NCI-H187 treated with DMSO at 0.1 percent for 48 hours (cell line): ENCODE measurements at places on chromosomes 1 and 21.

DNA sequence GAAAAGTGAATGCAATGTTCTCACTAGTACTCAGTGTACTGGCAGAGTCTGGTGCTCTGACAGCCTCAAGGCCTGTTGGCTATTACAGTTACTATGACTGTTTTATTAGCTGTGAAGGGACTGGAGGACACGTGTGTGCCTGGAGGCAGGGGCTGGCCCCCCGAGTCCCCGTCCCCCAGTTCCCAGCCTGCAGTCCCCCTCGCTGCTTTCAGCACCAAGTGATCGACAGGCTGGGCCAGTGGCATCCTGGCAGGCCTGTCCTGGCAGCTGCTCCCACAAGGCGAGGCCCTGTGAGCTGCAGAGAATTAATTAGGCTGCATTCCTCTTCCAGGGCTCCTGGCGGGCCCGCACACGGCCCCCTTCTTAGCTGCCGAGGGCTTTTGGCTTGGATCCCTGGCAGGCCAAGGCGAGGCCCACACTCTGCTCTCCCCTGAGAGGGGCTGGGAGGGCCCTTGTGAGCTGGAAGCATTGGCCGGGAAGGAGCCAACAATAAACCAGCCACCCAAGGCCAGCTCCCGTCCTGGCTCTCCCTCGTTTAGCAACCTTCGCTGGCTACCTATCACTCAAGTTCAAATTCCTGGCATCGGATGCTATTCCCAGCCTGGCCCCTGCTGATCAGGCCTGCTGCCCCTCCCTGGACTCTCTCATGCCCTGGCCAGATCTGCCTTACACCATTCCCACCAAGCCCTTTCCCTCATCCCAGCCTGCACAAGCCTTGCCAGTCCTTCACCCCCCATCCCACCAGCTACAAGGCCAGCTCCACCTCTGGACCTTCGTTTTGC lies 9.8 kb downstream of the EDN2 start:
- DNase-seq, result no peak

- DNase-seq, result no peak
These were observed 1.3 kb upstream of the LAPTM5 start for GRCh38 chr1:30758785-30759380.

DNA sequence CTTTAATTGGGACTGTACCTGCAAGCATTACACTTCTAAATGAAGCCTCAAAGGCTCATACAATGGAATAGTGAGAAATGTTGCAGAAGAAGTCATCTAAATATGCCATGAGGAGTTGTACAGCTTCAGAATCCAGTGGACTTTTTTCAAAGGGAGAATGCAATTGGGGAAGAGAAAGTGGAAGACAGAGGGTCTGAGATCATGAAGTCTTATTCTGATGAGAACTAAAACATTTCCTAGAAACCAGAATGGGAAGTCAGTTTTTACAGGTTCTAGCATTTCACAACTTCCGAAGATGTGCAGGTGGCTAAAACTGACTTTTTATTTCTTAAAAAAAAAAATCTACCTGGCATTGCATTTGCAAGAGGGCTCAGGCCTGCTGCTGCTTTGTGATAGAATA lies 424.4 kb upstream of the RUNX1 start:
- DNase-seq, result no peak

GRCh38 chr1:8302081-8302956 lies 15.6 kb upstream of the SLC45A1 start:
- no peak for DNase-seq

DNA sequence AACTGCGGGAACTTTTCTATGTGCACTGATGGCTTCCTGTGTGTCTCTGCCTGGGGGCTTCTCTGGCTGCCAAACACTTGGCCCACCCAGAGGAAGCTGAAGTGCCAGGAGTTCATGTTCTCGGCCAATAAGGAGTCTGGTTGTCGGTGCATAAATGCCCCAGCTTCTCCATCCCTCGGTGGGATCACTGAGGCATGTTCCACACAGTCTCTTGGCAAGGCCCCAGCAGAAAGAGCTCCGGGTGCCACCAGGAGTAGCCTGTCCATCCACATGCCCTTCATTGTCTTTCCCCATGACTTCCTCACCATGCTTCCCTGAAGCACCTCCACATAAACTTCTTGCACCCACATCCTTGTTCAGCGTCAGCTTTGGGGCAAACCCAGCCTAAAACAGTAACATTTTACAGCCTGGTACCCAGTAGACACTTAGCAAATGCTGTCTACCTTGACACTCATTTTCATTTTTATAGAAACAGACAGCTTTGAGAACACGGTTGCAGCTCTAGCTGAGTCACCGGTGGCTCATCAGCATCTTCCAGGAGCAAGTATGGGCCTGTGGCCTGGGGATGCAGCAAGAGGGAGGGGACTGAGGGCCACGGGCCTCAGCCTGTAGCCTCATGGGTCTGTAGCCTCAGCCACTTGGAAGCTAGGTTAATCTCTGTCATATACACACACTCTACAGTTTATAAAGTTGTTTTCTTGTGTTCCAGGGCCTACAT lies 14.8 kb upstream of the CDCP2 start:
- DNase-seq, result no peak

GRCh38 chr1:38120552-38121230 lies 74.1 kb upstream of the POU3F1 start:
- DNase-seq, result no peak

- DNase-seq, result no peak
These were observed 50.9 kb downstream of the TARBP1 start for GRCh38 chr1:234427950-234428646.

- DNase-seq, result no peak
These were observed 7.9 kb upstream of the PIK3CD start for GRCh38 chr1:9643351-9644256.

- DNase-seq, result no peak
These were observed 33.1 kb downstream of the MTOR start for GRCh38 chr1:11229203-11229602.

GRCh38 chr1:205782627-205783432 lies 7.5 kb upstream of the RAB29 start:
- DNase-seq, result no peak

- DNase-seq, result no peak
These were observed 116.9 kb downstream of the HLCS start for GRCh38 chr21:36849461-36850105.

DNA sequence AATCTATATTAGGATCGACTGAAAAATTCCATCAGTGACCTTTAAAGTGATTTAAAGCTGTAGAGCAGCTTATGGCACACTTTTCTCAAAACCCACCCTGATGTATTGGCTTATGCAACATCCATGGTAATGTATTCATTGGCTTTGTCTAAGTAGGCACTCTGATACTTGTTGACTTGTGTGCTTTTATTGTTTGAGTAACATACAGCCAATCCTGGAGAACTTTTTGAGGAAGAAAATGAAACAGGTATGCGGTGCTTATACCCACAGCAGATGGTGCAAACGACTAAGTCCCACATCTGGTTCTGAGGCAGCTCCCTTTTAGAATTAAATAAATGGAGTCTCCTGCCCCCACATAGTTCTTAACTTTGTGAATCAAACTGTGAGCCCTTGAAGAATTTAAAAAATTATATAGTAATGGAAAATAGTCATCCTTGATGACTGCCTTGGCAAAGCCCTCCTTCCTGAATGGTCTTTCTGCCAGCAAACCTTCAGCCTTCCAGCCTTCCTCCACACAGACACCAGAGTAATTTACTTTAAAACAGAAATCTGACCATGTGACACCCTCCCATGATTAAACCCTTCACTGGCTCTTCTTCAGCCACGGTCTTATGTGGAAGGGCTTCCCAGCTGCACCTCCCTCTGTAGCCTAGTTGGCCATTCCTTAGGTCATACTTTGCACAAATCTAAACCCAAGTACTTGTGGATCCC lies 116.0 kb downstream of the BCAR3 start:
- no peak for DNase-seq

DNA sequence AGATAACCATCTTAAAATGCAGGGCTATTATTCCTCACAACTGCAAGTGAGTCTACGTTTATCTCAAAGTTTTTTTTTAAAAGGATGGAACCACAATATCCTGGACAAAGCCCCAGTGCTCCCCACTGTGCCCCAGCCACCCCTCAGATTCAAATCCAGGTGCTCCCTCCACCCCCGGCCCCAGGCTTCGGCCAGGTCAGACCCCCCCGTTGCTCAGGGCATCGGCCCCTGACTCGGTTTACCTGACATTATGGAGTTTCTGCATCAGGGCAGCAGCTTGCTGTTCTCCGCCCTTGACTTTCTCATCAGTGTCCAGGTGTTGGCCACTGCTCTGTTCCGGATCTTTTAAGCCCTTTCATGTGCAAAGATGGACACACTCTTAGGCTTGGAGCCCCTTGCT lies 72.9 kb downstream of the SCCPDH start:
- DNase-seq, result no peak

DNA sequence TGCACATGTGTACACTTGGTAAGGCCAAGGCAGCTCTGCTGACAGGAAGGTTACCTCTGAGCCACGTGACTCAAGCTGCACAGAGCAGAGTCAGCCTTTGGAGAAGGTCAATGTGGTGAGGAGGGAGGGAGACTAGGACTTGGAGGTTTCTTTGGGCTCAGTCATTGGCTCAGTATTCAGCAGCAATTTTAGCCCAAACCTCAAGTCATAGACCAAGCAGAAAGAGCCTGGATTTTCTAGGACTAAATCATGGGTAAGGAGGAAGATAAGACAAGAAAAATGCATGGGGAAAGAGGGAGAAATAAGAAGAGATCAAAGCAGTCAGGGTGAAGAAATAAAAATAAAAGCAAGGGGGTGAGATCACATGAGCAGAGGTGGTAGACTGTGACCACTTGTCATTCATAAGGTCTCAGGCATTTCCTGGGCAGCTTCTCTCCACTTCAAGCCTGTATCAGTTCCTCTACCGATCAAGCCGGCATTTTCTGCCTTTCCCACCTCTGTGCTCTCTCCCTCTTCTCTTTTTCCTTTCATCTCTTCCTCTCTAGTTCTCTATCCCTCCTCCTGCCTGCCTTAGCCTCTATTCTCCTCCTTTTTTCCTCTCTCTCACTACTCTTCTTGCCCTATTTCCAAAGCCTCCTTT lies 51.7 kb upstream of the DUSP10 start:
- DNase-seq, result no peak

- DNase-seq, result no peak
These were observed 34.2 kb downstream of the HMCN1 start for GRCh38 chr1:185768371-185768770.

- DNase-seq, result no peak
These were observed 3.3 kb downstream of the CNST start for GRCh38 chr1:246569248-246570238.

GRCh38 chr1:6475381-6476133 lies 9.6 kb upstream of the TNFRSF25 start:
- DNase-seq, result no peak

GRCh38 chr1:201450721-201451291 lies 18.2 kb downstream of the PHLDA3 start:
- no peak for DNase-seq

GRCh38 chr1:20386323-20387081 lies 95.8 kb downstream of the VWA5B1 start:
- no peak for DNase-seq

GRCh38 chr1:50333595-50333974 lies 89.7 kb downstream of the DMRTA2 start:
- DNase-seq, result no peak

- no peak for DNase-seq
These were observed 12.5 kb downstream of the MAST2 start for GRCh38 chr1:45815667-45816458.

- no peak for DNase-seq
These were observed 29.7 kb downstream of the UBE2T start for GRCh38 chr1:202311875-202312635.

DNA sequence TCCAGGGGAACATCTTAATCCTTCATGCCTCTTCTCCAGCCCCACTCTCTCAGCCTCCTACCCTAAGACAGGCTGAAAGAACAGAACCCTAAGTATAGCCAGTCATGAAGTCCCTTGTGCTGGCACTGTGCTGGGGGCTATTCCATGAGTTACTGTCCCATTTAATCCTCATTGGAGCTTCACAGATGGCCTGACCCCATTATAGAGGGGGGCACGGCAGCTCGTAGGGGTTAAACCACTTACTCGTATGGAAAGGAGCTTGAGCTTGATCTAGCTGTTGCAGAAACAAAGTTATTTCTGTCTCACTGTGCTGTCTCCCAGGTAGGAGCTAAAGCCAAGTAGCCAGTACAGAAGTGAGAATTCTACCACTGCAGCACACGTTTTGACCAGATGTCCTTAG lies 203.2 kb upstream of the COA6 start:
- DNase-seq, result no peak

GRCh38 chr1:185849014-185849413 lies 114.8 kb downstream of the HMCN1 start:
- no peak for DNase-seq

GRCh38 chr1:64898107-64898861 lies 68.1 kb downstream of the JAK1 start:
- no peak for DNase-seq

DNA sequence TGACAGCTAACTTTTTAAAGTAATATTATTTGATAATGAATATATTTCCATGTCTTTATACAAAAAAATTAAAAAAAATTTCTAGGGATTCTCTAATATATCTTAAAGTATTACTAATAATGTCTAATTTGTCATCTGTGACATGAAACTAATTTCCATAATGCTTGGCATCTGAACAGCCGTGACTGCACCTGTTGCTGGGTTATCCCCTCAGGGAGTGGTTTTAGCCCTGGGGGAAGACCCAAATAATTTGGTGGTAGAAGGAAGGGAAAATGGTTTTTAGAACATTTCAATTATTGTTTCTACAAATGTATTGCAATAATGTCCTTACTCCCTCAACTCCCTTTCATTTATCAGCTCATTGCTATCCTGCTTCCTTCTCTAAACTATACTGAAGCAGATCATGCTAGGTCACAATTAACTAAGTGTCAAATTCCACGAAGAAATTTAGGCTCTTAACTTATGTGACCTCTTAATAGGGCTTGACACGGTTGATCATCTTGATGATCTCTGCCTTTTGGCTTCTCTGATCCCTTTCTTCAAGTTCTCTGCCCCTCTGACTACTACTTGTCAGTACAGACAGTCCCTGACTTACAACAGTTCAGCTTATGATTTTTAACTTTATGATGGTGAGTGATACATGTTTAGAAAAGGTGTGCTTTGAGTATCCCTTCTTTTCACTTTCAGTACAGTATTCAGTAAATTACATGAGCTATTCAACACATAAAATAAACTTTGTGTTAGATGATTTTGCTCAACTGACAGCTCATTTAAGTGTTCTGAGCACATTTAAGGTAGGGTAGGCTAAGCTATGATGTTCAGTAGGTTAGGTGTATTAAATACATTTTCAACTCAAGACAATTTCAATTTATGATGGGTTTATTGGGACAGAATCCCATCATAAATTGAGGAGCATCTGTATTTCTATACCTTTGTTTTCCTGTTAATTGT lies 26.4 kb upstream of the DPH5 start:
- no peak for DNase-seq

- peak; percentile 9 for DNase-seq
These were observed at the start of gene MAP3K6 for GRCh38 chr1:27366411-27367159. TSS of gene MAP3K6 (minus strand) at chr1:27366961. CDS start at chr1:27366597, 364 bp downstream.

GRCh38 chr1:169696273-169697100 lies 14.9 kb downstream of the SELL start:
- DNase-seq, result no peak

- no peak for DNase-seq
These were observed 147.0 kb upstream of the ERG start for GRCh38 chr21:38645282-38645681.
